RPMI8226 (cell line): ENCODE measurements at places on chromosomes 16 and 17.

DNA sequence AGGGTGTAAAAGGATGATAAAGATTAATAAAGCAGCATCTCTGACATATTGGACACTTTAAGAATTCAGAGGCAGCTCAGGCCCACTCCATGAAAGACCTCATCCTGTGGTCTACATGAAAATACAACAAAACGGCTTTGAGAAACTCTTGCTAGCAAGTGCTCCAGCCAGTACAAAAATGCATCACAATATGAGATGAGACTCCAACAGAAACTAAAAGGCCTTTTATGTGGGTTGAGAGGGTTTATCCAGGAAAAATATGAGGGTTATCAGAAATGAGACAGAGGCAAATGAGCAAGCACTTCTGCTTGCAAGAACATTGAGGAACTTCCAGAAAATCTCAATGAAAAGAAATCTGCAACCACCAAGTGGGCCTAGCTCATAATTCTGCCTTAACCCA is 65.7 kb downstream of the LITAF start:
- no peak for DNase-seq

GRCh38 chr16:9107025-9107970 is 15.9 kb downstream of the HAPSTR1 start:
- no peak for DNase-seq

- DNase-seq: no peak
Measured at GRCh38 chr17:77036136-77036840, 104.5 kb upstream of the SEC14L1 start.

DNA sequence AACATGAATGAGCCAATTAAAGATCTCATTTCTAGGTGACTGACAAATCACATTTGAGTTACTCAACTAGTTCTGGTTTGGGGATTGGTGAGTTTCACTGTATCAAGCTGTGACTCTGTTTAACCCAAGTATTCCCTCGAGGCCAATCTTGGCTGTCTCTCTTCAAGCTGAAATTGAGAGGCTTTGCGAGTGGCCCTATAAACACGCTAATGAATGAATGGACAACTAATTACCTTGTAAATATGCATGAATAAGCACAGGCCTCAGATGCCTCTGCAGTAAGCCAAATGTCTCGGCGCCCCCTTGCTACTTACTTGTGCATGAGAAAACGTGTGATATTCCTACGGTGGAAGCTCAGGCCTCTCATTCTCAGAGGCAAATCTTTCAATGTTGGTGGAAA is 450.3 kb upstream of the PSMD7 start:
- no peak for DNase-seq

GRCh38 chr17:39845052-39845846 is 18.9 kb downstream of the IKZF3 start:
- peak; percentile 54 for DNase-seq

DNA sequence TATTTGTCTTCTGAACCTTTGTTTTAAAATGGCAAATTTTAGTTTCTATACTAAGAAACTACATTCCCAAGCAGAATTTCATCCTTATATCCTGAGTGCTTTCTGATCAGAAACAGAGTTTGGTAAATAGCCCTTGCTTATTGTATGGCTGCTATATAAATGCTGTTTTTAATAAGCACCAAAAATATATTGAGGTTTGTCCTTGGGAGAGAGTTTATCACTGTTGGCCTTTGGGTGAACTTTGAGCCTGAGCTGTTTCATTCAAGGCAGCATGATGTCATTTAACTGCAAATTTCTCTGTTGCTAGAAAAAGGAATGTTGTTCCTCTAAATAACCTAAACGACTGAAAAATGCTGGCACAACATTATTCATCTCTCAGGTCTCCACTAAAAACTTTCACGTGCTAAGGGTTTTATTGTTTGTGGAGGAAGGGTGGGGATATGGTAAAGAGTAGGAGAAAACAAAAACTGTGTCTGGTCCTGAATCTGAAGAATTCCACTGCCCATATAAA is 334.3 kb upstream of the TBX2 start:
- peak; percentile 79 for DNase-seq

DNA sequence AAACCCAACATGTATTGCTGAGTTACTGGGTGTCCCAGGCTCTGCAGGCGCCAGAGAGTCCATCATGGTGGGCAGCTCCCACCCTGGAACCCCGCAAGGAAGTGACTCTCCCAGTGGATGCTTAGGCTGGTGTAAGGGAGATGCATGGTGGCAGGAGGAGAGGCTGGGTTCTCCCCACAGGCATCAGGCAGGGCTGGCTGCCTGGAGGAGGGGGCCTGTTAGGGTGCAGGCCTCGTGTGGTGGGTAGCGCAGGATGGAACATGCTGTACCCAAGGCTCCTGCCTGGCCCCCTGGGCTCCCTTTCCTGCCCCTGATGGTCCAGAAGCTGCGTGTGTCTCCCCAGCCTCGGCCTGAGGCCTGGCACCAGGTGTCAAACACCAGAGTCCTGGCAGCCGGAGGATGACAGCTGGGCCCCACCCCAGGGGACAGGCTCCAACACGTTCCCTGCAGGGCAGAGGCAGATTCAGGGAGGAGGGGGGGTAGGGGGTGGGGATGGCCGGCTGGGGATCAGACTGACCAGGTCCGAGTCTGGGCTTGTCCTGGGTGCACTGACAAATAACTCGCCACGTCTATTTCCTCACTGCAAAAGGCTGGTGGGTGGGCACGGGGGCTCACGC is 40.2 kb upstream of the CIBAR2 start:
- DNase-seq: no peak

- DNase-seq: peak; percentile 92
Measured at GRCh38 chr17:81553018-81553615, 964 bp upstream of the FAAP100 start.

- DNase-seq: no peak
Measured at GRCh38 chr17:59093145-59093701, 13.5 kb downstream of the TRIM37 start.

- DNase-seq: no peak
Measured at GRCh38 chr16:69241926-69242325, 55.0 kb downstream of the SNTB2 start.

GRCh38 chr16:81357711-81358260 is 43.0 kb downstream of the GAN start:
- no peak for DNase-seq

- no peak for DNase-seq
Measured at GRCh38 chr17:1914661-1915083, 84.9 kb downstream of the RPA1 start.

DNA sequence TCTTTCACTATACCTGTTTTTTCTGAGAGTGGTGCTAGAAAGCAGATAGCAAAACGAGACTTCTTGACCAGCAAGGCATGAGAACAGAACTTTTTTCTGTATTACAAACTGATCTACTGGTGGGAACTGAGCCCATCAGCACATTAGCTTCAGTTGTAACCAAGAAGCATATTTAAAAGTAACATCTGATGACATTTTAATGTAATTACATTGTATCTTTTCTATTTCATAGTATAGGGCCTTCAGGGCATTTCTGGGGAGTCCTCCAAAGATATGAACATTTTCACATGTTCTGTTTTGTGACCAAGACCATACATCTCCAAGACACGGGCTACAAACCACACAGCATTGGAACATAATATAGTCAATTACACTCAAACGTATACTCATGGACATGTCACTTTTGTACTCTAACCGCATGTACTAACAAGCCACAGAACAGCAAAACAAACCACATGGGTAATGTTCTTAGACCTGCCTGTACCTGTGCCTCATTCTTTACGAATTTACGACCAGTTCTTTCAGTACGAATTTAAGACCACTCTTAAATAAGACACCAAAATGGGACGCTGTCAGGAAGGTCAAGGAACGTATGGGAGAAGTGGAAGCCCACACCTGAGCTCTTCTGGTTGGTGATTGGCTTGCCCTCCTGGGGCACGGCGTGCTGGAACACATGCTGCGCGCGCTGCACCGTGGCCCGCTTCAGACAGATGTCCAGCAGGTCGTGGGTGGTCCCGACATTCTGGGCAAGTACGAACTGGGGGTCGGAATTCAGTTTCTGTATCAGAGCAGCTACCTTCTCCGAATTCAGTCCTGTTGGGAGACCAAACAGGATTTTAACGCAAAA is 825 bp downstream of the BLMH start:
- peak; percentile 67 for DNase-seq

DNA sequence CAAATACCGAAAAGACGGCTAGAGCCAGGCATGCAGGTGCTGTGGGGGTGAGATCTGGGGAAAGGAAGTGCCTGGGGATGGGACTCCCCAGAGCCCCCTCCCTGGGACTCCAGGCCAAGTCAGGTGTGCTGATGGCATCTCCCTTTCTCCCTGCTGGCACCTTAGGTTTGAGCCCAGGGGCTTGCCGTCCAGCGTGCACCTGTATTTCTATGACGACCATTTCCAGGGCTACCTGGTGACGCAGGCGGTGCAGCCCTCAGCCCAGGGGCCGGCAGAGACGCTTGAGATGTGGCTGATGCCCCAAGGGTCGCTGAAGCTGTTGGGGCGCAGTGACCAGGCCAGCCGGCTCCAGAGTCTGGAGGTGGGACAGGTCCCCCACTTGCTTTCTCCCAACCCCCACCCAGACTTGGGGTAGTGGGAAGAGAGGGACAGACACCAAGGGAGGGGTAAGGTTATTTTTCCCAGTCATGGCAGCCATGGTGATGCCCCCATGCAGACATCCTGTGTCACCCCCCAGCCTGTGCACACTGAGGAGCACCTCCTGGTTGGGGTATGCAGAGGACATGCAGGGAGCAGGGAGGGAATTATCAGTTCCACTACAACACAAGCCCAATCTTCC is 11.1 kb downstream of the XYLT2 start:
- no peak for DNase-seq

GRCh38 chr16:88084881-88085280 is 133.6 kb downstream of the BANP start:
- no peak for DNase-seq

- no peak for DNase-seq
Measured at GRCh38 chr16:78993346-78993745, 607.2 kb downstream of the MAF start.

DNA sequence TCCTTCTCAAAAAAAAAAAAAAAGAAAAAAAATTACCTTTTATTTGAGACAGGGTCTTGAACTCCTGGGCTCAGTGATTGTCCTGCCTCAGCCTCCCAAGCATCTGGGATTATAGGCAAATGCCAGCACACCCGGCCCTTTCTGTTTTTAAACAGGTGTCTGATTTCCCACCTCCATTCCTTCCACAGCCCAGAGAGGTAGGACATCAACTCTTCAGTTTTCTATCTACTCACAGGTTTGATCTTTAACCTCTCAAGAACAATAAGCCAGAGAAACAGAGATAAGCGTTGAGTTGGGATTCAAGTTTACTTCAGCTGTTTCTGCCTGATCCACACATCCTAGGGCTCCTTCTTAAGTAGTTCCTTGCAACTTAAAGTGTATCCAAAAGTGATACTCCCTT is 41.5 kb upstream of the TEX2 start:
- no peak for DNase-seq

DNA sequence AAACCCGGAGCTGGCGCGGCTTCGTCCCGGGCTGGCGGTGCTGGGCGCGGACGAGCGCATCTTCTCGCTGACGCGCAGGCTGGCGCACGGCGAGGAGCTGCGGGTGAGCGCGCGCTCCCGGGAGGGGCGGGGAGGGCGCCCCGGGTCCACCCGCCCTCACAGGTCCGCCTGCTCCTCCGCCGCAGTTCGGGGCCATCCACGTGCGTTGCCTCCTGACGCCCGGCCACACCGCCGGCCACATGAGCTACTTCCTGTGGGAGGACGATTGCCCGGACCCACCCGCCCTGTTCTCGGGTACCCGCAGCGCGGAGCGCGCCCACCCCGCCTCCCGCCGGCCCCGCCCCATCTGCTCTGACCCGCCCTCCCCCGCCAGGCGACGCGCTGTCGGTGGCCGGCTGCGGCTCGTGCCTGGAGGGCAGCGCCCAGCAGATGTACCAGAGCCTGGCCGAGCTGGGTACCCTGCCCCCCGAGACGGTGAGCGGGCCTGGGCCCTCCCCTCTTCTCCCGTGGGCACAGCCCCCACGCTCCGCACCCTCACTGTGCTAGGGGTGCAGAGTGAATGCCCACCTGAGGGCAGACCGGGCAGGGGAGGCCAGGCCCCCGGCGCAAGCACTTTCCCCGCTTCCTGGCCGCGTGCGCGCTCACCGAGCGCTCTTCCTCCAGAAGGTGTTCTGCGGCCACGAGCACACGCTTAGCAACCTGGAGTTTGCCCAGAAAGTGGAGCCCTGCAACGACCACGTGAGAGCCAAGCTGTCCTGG is 1.4 kb downstream of the HAGHL start:
- DNase-seq: peak; percentile 97

- no peak for DNase-seq
Measured at GRCh38 chr17:2438823-2439222, 38.0 kb upstream of the MNT start.

DNA sequence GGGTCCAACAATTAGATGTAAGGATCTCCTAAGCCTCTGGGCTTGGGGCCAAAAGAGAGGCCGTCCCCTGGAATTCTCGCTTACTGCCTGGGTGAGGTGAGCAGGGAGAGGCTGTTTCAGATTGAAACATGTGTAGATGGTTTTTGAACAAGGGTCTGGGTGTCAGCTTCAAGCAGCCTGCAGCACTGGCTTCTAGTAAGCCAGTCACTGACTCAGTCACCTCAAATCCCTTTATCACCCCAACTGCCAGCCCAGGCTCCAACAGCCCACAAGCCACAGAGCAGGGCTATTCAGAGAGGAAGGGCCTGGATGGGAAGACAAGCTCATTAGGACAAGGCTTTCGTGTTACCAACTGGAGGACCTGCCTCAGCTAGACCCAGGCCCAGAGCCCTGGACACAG is 180.2 kb downstream of the CCT6B start:
- DNase-seq: no peak

DNA sequence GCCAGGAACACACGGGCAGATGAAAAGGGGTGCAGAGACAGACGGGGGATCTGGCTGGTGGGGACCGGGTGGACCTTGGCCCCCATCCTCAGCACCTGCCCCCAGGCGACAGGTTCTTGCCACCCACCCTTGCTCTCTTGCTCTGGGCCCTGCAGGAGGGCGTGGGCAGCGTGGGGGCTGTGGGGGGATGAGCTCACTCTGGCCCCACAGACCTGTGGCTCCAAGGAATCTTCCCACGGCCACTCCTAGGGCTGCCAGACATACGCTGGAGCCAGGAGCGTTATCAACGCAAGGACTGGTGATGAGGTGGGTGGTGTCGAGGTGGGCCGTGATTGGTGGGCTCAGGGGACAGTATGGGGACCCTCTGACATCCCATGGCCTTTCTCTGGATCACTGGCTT is 6.3 kb downstream of the CTRB1 start:
- no peak for DNase-seq

GRCh38 chr17:17042851-17043460 is 699 bp downstream of the MPRIP start:
- DNase-seq: peak; percentile 29

DNA sequence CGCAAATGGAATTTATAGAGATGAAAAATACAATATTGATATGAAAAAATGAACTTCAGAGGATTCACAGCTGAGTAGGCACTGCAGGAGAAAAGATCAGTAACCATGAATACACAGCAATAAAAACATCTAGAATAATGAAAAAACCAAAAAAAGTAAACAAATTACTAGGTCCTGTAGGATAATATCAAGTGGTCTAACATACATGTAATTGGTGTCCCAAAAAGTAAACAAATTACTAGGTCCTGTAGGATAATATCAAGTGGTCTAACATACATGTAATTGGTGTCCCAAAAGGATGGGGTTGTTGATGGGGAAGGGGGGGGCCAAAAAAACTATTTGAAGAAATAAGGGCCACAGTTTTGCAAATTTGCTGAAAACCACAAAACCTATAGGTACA is 43.4 kb downstream of the ZNF18 start:
- no peak for DNase-seq
